ENCODE measurements at places on chromosomes 12 and 14.

GRCh38 chr14:63981569-63981968 is 128.8 kb downstream of the SYNE2 start:
- DNase-seq, result no peak

DNA sequence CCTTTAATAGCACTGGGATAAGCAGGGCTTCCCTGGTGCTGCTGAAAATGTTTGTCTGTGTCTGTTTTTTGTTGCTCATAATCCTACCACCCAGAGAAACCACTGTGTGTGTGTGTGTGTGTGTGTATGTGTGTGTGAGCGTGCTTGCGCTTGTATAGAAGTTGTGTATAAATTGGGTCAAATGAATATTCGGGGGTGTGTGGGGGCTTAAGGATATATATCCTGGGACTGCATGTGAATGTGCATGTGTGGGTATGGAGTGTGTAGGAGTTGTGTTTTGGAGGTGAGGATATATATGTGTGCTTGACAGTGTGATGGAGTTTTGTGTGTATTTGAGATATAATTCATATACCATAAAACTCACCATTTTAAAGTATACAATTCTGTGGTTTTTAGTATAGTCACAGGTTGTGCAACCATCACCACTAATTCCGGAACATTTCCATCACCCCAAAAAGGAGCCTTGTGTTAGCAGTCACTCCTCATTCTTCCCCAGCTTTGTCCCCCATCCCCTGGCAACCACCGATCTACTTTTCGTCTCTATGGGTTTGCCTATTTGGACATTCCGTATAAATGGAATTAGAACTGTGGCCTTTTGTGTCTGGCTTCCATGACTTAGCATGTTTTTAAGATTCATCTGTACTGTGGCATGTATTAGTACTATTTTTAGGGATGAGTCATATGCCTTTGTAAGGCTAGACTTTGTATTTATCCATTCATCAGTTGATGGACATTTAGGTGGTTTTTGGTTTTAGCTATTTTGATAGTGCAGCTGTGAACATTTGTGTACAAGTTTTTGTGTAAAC is 25.6 kb downstream of the TCTN1 start:
- no peak for DNase-seq

DNA sequence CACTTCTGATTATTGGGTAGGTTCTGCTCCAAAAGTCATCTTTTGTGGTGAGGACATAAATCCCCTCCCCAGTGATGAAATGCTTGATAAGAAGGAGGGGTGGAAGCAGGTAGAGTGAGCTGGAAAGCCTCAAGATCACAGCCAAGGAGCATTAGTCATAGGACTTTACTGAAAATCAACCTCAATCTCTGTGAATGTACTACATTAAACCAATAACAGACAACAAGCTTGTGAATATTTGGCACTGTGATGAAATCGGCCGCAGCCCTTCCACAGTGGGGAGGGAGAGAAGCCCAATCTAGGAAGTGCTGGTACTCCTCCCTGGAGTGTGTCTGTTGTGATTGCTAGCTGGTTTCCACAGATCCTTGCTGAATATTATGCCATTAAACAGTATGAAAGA is 41.2 kb upstream of the PTCSC3 start:
- no peak for DNase-seq

DNA sequence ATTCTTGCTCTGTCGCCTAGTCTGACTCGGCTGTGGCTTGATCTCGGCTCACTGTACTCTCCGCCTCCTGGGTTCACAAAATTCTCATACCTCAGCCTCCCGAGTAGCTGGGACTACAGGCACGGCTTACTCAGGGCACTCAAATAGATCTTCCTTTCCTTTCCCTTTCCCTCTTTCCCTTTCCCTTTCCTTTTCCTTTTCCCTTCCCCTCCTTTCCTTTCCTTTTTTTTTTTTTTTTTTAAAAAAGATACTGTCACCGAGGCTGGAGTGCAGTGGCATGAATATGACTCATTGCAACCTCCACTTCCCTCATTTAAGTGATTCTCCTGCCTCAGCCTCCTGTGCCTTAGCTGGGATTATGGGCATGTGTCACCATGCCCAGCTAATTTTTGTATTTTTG is 86.0 kb downstream of the AEBP2 start:
- DNase-seq, result no peak

DNA sequence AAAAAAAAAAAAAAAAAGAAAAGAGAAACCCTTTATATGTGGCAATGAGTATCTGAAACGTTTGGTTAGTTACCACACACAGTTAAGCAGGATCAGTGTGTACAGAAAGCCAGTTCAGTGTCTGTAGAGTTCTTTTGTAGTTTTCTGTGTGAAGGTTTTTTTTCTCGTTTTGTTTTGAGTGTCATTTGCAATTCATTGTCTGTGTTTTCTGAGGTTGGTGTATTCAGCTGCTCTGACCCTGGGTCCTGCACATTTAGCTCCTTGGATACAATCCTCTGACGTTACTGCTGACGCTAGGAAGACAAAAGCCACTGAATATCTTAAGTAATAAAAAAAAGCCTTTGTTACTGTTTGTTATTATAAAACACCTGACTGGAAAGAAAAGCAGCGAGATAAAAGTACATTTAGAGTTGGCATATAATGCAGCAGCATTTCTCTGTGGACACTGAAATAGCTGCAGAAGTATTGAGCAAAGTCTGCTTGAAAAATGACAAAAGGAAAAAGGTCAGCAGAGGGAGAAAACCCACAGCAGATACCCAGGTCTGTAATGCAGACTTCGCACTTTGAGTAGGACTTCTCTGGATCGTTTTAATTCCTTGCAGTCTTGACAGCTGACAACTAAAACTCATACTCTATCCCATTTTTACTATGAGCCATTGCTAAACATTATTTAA is 89.0 kb downstream of the POLR3B start:
- DNase-seq, result no peak

GRCh38 chr12:92065639-92066038 is 80.0 kb downstream of the BTG1 start:
- DNase-seq, result no peak

DNA sequence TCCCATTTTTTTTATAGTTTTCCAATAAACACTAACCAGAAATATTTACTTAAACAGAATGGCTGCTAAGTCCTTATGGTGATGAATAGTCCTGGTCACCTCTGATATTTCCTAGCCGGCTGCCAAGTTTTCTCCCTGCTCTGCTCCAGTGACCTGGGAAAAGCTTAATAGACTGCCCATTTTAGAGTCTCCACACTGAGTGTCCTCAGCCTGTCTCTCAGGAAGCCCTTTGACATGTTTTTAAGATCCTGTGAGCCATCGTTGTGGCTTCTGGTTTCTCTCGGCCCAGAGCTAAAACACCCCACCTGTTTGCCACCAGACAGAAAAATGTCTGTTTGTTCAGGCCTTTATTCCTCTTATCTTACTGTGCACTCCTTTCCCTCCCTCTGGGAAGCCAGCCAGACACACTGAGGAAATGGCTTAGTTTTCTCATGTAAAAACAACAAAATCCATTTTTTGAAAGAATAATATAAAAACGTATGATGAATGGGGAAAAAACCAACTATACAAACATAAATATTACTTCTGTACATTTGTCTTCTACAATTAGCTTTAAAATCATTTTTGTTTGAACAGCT is 25.4 kb upstream of the ALDH2 start:
- DNase-seq, result no peak

- peak; percentile 53 for DNase-seq
Observed at GRCh38 chr12:68267892-68268396, 14.5 kb upstream of the IL22 start.

GRCh38 chr12:46267575-46267824 is 1.3 kb downstream of the SLC38A1 start:
- no peak for DNase-seq

DNA sequence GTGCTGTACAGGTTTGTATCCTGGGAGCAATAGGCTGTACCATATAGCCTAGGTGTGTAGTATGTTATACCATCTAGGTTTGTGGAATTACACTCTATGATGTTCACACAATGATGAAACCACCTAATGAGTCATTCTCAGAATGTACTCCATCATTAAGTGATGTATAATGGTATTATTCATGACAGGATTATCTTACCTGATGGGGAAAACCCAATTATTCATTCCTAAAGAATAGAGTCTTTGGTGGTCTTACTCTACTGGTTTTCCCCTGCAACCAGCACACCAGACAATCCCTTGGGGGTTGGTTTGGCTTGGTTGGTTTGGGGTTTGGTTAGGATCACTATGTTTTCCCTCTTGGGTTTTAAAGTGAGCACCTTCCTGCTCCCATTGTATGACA is 12.6 kb upstream of the OR10P1 start:
- DNase-seq, result peak; percentile 36

GRCh38 chr12:95607642-95608041 is 56.4 kb upstream of the USP44 start:
- DNase-seq, result no peak

DNA sequence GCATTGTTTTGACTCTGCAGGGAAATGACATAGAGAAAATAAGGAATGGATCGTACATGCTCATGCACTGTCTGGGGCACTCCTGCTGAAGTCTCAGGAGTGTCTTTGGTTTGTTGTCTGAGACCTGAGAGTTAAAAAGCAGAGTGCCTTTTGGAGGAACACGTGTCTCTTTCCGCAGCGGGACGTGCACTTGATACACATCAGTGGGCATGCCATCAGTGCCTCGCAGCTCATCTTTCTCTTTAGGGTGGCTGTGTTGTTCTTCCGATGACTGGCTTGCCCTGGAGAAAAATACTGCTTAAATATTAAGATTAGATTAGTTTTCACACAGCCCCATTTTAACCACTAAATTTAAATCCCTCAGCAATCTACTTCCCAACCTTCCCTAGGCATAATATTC is 835.9 kb downstream of the DIO2 start:
- DNase-seq, result no peak

DNA sequence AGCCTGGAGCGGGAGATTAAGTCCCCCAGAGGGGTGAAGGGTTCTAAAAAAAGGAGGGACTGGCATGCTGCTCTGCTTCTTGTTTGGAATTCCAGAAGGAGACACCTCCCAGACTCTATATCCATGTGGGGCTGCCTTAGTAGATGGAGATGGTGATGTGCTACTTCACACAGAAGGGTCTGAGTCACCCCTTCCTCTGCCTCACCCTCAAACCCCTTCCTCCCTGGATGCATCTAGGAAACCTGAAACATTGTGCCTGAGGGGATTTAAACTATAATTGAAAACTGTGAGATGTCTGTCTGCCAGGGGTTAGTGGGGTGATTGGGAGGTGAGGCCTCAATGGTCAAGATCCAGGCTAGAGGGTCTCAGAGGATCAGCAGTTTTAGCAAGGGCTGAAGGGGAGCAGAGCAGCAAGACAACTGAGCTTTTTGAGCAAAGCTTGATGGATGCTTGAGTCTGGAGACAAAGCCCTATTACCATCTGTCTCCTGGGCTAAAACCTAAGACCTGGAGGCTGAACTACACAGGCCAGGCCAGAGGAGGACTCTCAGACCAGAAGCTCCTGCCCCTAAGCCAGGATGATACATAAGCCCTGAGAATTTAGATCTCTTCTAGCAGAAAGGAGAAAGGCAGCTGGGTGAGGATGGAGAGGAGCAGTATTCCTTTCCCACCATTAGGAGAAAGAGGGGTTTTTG is 314.7 kb upstream of the ATP2B1 start:
- no peak for DNase-seq

DNA sequence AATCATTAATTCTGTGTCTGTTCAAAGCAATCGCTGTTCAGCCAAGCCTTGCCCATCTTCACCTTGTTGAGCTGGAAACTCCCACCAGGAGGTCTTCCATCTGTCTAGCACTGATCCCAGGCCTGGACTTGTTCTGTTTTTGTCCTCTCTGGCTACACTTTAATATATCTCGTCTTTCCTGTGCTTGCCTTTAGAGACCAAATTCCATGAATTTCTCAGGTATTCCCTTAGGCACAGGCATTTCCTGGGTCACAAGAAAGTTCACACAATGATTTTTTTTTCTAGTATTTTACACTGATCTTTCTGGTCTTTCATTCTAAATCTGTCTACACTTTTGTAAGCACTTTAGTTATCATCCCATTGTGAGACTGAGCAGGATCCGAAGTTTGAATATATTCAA is 116.4 kb upstream of the CCND2 start:
- DNase-seq, result no peak

GRCh38 chr12:16610001-16610585 is 4.1 kb upstream of the LMO3 start:
- no peak for DNase-seq

DNA sequence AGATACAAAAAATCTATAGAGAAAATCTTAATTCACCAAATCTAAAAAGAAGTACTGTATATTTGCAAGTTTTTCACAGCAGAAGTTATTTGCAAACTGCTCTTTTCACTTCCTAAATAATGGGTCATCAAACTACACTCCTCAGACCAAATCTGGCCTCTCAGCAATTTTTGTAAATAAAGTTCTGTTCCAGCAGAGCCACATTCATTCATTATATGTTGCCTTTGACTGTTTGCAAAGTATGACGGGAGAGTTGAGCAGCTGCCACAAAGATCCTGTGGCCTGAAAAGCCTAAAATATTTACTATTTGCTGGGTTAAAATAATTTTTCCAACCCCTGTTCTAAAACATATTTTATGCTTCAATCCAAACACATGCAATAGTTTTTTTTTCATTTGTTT is 1222.3 kb upstream of the SEL1L start:
- DNase-seq, result no peak

DNA sequence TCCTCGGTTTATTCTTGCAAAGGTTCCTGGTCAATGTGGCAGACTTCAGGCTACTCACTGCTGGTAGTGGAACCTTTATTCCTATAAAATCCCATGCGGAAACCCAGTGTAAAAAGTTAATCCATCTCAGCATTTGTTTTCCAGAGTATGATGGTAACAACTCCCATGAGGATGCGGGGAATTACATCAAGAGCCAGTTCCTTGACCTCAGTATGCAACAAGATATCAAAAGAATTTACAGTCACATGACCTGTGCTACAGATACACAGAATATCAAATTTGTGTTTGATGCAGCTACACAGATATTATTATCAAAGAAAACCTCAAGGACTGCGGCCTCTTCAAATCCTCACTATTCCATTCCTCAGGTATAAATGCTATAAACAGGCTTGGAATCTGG is 19.3 kb downstream of the CPM start:
- no peak for DNase-seq

- DNase-seq, result no peak
Observed at GRCh38 chr12:114926341-114926740, 242.4 kb upstream of the TBX3 start.

GRCh38 chr14:83856334-83856733 is 1673.6 kb upstream of the FLRT2 start:
- no peak for DNase-seq

GRCh38 chr12:2627835-2628191 is 167.0 kb upstream of the FKBP4 start:
- DNase-seq, result no peak

GRCh38 chr12:26633591-26634210 is 199.3 kb downstream of the ITPR2 start:
- peak; percentile 55 for DNase-seq

DNA sequence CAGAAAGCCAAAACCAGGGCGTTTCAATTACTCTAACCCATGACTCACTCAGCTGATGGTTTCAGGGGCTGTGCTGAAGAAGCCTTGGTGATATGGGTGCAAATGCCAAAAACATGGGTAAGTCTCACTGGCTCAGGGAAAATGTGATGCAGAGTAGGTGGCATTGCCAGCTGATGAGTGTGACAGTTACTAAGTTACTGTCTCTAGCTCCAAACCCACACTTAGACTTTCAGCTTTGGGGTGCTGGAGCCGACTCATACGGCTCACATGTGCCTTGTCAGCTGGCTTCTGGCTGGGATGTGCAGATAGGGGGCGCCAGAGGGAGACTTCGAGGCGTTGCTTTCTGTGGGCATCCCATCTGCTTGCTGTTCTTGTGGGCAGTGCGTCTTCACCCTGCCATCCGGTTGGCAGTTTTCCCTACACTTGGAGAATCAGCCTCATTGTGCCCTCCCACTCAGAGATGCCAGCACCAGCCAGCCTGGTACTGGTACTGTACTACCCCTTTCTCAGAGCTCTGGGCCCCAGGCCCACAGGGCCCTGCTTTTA is 11.1 kb upstream of the KRT7 start:
- peak; percentile 92 for DNase-seq

- DNase-seq, result no peak
Observed at GRCh38 chr14:91100102-91100501, 13.8 kb upstream of the DGLUCY start.
